ENCODE measurements at places on chromosomes 3 and 15.

- DNase-seq = no peak
These were observed 296.7 kb upstream of the PROK2 start for GRCh38 chr3:72081471-72082185.

GRCh38 chr3:167466966-167467365, 6.9 kb downstream of the SERPINI2 start:
- no peak for DNase-seq

DNA sequence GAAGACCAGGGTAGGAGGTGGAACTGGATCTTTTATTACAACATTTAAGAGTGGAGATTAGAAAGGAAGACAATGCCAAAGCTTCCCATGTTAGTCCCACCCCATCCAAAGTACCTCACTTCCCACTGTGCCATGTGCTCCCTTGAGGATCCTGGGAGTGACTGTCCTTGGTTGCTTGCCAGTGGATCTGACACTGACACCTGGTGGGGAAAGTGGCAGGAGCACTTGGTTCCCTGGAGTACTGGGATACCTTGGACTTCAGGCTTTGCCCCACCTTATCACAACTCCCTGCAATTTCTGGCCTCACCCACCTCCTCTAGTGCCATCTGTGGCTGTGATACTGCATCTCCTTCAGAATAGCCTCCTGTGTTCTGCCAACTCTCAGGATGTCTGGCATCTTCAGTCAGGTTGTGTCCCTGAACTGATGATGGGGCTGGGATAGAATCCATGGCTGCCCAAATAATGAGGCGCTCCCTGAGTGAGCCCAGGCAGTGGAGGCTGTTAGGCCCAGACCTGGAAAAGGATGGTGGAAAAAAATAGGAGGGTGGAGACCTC, 1.3 kb downstream of the ELL3 start:
- DNase-seq = peak; percentile 23

DNA sequence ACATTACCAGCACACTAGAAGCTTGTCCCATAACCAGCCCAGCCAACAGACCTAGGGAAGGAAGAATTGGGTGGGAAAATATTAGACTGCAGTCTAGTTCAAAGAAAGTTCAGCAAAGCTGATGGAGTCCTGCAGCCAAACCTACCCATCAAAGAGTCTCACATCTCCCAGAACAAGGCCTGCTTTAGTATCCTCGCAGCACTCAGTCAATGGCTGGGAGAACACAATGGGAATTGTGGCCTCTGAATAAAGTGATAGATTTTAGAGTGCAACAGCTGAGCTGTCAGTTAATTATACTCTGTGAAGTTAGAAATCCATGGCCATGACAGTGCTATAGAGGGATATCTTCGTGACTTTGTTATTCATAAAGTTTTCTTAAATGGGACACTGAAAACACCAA, 207.2 kb upstream of the NAALADL2 start:
- no peak for DNase-seq

GRCh38 chr3:52247409-52248164, 2.0 kb downstream of the PPM1M start:
- DNase-seq = no peak

GRCh38 chr3:94241986-94242385, 179.1 kb downstream of the NSUN3 start:
- no peak for DNase-seq

GRCh38 chr3:5149306-5149880, 27.3 kb downstream of the ARL8B start:
- no peak for DNase-seq

GRCh38 chr15:96807361-96807760, 476.9 kb downstream of the NR2F2 start:
- no peak for DNase-seq

DNA sequence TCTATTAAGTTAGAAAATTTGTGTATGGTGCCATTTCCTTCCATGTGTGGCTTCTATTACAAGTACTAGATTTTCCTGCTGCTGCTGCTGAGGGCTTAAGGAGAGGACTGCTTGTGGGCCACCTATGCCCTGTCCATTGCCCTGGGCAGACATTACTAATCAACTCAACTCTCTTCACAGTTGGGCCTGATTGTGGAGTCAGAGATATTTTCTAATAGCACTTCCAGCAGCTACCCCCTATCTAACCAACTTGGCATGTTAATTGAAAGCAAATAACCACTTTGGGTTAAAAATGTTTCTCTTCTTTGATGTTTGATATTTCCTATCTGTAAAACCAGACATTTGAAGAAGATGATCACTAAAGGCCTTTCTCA, 242.0 kb downstream of the EDEM1 start:
- no peak for DNase-seq

DNA sequence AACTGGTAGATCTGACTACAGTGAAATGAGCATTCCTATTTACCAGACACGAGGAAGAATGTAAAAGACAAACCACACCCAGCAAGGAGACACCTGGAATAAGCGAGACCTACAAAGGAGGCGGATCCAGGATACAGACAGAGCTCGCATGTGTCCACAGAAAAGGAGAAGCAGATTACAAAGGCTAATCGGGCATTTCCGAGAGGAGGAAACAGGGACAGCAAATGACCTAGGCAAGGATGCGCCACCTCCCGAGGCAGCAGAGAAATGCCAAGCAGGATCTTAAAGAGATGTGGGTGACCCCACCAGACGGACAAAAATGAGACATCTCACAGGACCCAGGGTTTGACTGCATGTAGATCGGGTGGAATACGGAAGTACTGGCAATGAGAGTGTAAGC, 63.2 kb upstream of the IQSEC1 start:
- no peak for DNase-seq

- DNase-seq = no peak
These were observed 33.5 kb downstream of the ESYT3 start for GRCh38 chr3:138467931-138468330.

GRCh38 chr3:177333533-177334520, 136.5 kb upstream of the TBL1XR1 start:
- no peak for DNase-seq

DNA sequence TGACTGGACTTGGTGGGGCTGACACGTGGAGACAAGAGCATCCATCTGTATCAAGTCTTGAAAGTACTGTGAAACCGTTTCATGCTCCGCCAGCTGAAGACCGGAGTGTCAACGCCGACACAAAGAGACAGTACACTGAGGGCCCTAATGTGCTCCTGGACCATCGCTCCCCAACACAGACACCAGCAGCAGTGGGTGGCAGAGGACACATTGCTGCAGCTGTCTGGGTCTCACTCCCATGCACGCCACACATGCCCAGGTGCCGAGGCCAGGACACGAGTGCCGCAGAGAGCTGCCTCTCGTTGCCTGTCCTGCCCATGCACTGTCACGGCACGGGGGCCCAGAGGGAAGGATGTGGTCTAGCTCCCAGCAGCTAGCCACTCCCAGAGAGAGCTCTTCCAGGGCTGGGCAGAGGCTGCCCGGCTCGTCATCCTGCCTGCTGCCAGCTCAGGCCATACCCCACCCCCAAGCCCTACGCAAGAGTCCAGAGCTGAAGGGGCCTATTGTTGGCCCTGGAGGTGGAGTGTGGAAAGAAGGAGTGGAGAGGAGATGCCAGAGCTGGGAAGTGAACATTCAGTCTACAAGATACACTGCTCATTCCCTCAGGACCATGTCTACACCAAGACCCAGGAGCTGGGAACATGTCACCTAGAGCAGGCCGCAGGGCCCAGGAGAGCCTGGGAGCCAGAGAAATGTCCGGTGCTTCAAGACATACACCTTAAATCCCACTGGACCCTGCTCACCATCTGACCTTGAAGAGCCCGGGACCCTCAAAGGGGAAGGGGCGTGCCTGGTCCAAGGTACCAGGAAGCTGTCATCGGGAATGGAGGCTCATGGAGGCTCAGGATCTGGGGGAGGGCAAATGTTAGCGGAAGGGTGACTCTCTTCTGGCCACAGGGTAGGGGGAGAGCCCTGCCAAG, 7.7 kb downstream of the TNK2 start:
- DNase-seq = peak; percentile 48

DNA sequence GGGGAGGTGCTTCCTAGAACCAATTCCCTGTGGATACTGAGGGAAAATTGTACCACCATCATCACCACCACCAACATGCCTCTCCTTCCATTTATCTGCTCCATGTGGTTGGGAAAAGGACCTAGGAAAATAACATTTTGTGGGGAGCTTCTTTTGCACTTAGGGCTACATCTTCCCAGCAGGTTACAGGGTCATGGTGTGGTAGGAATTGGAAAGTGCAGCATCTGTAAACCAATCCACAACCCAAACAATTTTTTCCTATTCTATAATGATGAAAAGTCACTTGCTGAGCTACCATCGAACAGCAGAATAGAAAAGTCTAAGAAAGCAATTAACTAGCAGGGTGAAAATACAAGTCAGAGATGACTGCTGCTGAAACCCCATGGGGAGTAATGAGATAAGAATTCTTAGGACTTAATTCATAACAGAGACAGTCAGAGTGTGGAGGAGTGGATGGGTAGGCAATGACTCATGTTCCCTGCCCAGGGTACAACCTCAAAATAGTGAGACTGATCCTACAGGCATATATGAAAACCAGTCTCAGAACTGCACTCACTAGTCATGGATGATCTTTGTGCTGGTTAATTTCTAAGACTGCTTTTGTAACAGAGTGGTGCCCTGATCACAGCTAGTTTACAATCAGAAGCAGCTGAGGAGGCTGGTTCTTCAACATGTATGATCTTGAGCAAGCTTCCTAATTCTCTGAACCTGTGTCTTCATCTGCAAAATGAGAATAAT, 38.1 kb upstream of the LEKR1 start:
- no peak for DNase-seq

GRCh38 chr3:152885076-152885475, 50.1 kb downstream of the P2RY1 start:
- DNase-seq = no peak

- no peak for DNase-seq
These were observed 88.4 kb upstream of the RASGRP1 start for GRCh38 chr15:38652998-38653397.

- no peak for DNase-seq
These were observed 115.9 kb downstream of the DCLK3 start for GRCh38 chr3:36648241-36649034.

GRCh38 chr3:140258222-140258724, 323.3 kb downstream of the CLSTN2 start:
- no peak for DNase-seq

DNA sequence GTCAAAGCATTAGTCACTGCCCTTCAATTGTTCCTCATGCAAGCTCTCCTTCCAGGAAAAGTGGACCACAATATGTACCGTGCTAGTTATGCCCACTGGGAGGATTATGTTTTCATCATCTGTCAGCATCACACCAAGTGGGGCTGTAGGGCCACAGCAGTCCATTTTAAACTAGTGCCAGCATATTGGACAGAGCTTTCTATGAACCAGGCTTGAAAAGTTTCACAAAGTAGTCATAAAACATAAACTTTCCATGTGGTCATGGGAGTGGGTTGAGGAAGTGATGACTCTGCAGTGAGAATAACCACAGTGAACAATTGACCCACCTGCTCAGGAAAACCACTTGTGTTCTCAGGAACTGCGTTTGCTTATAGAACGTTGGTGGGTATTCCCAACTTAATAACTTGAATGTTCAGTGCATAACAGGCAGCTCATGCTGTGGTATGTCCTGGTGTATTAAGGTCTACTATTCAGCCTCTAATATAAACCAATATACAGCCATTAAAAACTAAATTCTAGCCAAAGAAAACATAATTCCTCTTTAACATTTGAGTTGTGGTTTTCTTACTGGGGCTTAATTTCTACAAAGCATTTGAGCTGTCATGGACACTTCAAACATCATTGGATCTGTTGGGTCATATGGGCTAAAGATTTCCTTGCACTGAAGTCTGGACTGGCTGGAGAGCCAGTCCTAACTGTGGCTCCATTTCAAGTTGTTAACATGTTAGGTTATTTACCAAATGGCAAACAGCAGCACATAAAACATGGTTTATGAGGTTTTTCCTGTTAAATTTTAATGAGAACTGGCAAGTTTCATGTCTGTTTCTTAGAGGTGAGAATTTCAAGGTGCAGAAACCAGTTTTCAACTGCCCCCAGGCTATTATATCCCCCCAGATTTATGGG, 274.1 kb downstream of the OTOL1 start:
- no peak for DNase-seq

DNA sequence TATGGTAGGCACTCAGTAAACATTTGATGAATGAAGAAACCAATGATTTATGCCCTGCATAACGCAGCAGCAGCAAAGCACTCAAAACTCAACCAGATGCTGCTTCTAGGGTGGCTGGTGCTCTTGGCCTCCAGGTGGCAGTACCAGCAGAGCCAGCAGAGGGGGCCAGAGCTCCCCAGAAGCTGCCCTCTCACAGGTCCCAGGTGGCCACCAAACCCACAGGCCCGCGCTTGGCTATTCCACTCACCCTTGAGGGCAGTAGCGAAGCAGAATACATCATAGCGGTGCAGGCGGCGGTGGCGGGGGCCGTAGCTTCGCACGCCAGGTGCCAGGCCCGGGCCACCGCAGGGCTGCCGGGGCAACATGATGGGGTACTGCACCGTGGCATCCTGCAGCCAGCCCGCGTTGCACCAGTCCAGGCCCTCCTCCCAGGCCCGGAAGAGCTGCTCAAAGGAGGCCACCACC, 16.6 kb downstream of the HAPLN3 start:
- DNase-seq = peak; percentile 28

- DNase-seq = no peak
These were observed 12.8 kb upstream of the CSRNP1 start for GRCh38 chr3:39166134-39166710.

DNA sequence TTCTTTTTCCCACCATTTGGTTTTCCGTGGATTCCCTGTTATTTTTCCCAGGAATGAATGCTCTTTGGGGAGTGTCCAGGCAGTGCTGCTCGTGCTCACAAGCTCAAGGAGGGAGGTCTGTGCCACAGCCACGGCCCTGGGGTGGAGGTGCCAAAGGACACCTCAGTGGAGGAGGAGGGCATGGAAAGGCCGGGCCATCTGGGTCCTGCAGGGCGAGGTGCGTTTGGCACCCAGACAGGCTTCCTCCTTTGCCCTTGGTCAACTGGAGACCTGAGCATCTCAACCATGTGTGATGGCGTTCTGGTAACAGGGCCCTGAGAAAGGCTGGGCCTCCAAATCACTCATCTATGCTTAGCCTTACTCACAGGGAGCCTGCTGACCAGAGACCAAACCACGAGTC, 25.4 kb downstream of the KY start:
- no peak for DNase-seq

DNA sequence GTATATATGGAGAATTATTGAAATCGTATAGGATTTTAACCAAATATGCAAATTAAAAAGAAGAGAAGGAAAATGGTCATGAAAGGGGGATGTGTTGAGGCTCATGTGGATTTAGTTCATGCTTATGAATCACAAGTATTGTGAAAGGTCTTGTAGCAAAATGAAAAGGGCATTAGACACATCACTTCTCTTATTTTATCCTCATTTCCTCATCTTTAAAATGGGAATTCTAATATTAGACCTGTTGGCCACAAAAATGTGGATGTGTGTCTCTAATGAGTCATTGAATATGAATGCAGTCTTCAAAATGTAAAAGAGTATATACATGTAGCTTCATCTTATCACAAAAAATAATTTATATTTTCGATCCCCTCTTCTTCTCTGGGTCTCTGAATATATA, 14.9 kb upstream of the ALCAM start:
- no peak for DNase-seq

GRCh38 chr3:86451749-86452148, 539.2 kb downstream of the VGLL3 start:
- DNase-seq = no peak
